Natural killer cell (primary cell): ENCODE measurements at places on chromosomes 16 and 17. TPM values are rescaled to one million over a fixed set of nuclear protein-coding genes. Genes with fewer than 3 reads are reported as not detected.

GRCh38 chr16:76676356-76676755 lies 399.2 kb downstream of the CNTNAP4 start:
- H3K4me1 ChIP-seq: no peaks in the 10 kb centered on the region
- no peaks in the 10 kb centered on the region for H3K36me3 ChIP-seq
- DNase-seq: no peak
- H3K4me3 ChIP-seq: no peak overlapping the region

DNA sequence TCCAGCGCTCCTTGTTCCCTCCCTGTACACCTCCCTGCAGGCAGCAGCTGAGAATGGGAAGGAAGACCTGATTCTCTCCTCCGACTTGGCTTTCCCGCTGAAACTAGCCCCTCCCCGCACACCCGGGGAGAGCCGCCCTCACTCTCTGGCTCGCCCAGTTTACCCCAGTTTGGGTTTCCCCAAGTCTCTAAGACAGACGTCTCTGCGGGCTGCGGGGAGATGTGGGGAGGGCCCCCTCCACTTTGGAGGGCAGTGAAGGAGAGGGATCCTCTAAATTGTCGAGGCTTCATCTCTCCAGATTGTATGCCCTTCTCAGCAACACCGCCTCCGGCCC lies 797 bp downstream of the GRB7 start:
- H3K4me3 ChIP-seq: no peak overlapping the region
- peak; percentile 63 for DNase-seq
- peaks cover 22% of the 10 kb centered on the region for H3K4me1 ChIP-seq
- H3K27ac ChIP-seq: no peak overlapping the region

DNA sequence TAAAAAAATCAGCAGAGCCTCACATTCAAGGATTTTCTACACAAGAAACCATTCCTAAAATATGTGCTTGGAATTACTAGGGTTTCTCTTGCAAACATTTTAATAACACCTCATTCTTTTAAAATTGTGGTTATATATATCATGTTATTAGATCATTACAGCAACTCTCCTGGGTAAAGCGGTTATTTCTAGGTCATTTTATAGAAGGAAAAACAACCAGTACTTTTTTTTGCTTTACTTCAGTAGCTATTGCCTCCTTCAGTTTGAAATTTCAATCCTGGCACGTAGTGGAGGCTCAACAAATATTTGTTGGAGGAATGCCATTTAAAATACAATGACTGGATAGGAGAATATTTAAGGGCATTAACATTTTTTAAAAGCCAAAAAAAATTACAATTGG lies 220.6 kb downstream of the CDRT15L2 start:
- H3K27ac ChIP-seq: no peak overlapping the region
- H3K4me1 ChIP-seq: peaks cover 16% of the 10 kb centered on the region
- DNase-seq: no peak
- no peaks in the 10 kb centered on the region for H3K27me3 ChIP-seq
- H3K36me3 ChIP-seq: no peaks in the 10 kb centered on the region

DNA sequence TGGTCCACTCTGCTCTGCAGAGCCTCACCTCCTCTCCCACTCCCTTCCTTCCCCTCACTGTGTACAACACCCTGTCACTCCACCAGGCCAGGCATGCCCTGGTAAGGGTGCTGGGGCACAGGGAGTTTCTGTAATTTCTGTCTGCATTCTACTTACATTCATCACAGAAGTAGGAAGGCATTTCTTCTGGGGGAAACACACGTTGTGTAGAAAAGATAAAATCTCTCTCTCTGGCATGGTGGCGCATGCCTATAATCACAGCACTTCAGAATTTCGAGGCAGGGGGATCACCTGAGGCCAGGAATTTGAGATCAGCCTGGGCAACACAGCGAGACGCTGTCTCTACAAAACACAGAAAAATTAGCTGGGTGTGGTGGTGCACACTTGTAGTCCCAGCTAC lies 27.0 kb downstream of the WNT3 start:
- H3K4me3 ChIP-seq: no peak overlapping the region
- H3K27ac ChIP-seq: no peak overlapping the region
- no peaks in the 10 kb centered on the region for H3K4me1 ChIP-seq
- DNase-seq: no peak

GRCh38 chr17:48194097-48194550 lies 86.6 kb downstream of the SNX11 start:
- no peak overlapping the region for H3K4me3 ChIP-seq
- H3K36me3 ChIP-seq: peaks cover 29% of the 10 kb centered on the region
- H3K4me1 ChIP-seq: no peaks in the 10 kb centered on the region
- DNase-seq: no peak
- no peaks in the 10 kb centered on the region for H3K27me3 ChIP-seq

FSCN2 gene
- total RNA-seq: 2.6 TPM

CENPT gene
- 68.6 TPM for total RNA-seq

PHOSPHO1 gene
- not detected for total RNA-seq

QRICH2 gene
- total RNA-seq: 2.9 TPM

GRCh38 chr16:28009586-28010373 lies 53.7 kb downstream of the GSG1L start:
- no peaks in the 10 kb centered on the region for H3K4me1 ChIP-seq
- H3K36me3 ChIP-seq: no peaks in the 10 kb centered on the region
- no peak for DNase-seq
- H3K27me3 ChIP-seq: no peaks in the 10 kb centered on the region
- no peak overlapping the region for H3K27ac ChIP-seq
- H3K4me3 ChIP-seq: no peak overlapping the region

- no peaks in the 10 kb centered on the region for H3K4me1 ChIP-seq
- no peaks in the 10 kb centered on the region for H3K36me3 ChIP-seq
- no peak for DNase-seq
Measured at GRCh38 chr17:12287953-12288352, 267.3 kb downstream of the MAP2K4 start.

GRCh38 chr16:30445408-30446202 lies at the start of gene SEPHS2:
Gene SEPHS2, minus strand, starts transcription at chr16:30445874. Its CDS starts 147 bp downstream, at chr16:30445727.
- peak within 1 kb of the TSS; percentile 91 for H3K27ac ChIP-seq
- peak; percentile 97 for DNase-seq
- peaks cover 4% of the 10 kb centered on the region for H3K36me3 ChIP-seq
- peaks cover 44% of the 10 kb centered on the region for H3K4me1 ChIP-seq
- H3K4me3 ChIP-seq: peak within 1 kb of the TSS; percentile 87

BAIAP3 gene
- 19.9 TPM for total RNA-seq

DNA sequence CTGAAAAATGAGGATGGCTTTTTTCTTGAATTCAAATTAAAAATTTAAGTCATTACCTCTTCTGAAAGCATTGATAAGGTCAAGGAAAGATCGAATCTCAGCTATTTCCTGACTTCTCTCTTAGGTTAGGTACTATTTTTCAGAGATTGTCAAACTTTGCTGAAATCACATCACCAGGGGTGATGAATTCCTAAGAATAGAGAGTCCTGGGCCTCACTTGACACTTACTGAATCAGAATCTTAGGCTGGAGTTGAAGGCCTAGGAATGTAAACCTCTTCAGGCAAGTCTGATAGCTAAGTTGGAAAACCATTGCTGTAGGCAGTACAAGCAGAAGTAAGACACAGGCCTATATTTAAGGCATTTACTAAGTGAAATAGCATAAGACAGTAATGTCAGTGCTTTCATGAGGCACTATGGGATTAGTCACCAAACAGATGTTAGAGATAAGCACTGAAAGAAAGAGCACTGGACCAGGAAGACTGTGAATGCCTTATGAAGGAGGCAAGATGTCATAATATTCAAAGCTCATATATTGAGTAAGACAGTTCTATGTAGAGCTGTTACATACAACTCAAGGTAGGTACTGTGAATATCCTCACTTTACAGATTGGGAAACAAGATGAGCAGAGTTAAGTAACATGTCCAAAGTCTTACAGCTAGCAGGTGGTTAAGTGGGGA lies 21.5 kb downstream of the DCAF7 start:
- peaks cover 3% of the 10 kb centered on the region for H3K36me3 ChIP-seq
- no peak for DNase-seq
- H3K4me1 ChIP-seq: no peaks in the 10 kb centered on the region
- no peak overlapping the region for H3K4me3 ChIP-seq
- H3K27me3 ChIP-seq: no peaks in the 10 kb centered on the region
- no peak overlapping the region for H3K27ac ChIP-seq

- no peak overlapping the region for H3K4me3 ChIP-seq
- no peak overlapping the region for H3K27ac ChIP-seq
- H3K27me3 ChIP-seq: no peaks in the 10 kb centered on the region
- peaks cover 16% of the 10 kb centered on the region for H3K4me1 ChIP-seq
- H3K36me3 ChIP-seq: no peaks in the 10 kb centered on the region
Measured at GRCh38 chr17:74566132-74566753, 1.1 kb downstream of the CD300H start.

DNAH3 gene
- total RNA-seq: not detected

- H3K4me3 ChIP-seq: no peak overlapping the region
- no peak for DNase-seq
- no peaks in the 10 kb centered on the region for H3K4me1 ChIP-seq
Measured at GRCh38 chr17:79137015-79137788, 62.6 kb downstream of the ENGASE start.

GRCh38 chr17:6818938-6819337 lies 12.6 kb downstream of the TEKT1 start:
- H3K27me3 ChIP-seq: peaks cover 4% of the 10 kb centered on the region
- no peaks in the 10 kb centered on the region for H3K36me3 ChIP-seq
- H3K4me1 ChIP-seq: no peaks in the 10 kb centered on the region

ZG16 gene
- not detected for total RNA-seq

ADAP2 gene
- 2.6 TPM for total RNA-seq

- no peak overlapping the region for H3K27ac ChIP-seq
- no peaks in the 10 kb centered on the region for H3K36me3 ChIP-seq
- no peaks in the 10 kb centered on the region for H3K27me3 ChIP-seq
- H3K4me3 ChIP-seq: no peak overlapping the region
- H3K4me1 ChIP-seq: peaks cover 65% of the 10 kb centered on the region
- DNase-seq: no peak
Measured at GRCh38 chr17:63949576-63950250, 17.6 kb upstream of the CD79B start.

DNA sequence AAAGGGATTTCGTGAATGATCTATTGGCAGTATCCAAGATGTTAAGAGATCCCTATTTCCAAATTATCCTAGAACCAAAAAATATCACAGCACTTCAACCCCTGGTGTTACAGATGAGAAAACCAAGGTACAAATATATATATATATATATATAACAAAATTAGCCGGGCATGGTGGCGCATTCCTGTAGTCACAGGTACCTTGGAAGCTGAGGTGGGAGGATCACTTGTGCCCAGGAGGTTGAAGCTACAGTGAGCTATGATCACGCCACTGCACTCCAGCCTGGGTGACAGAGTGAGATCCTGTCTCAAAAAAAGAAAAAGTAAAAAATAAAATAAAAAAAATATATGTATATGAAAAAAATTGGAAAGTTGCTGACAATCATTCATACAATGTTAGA lies 637 bp upstream of the CLN3 start:
- H3K27me3 ChIP-seq: no peaks in the 10 kb centered on the region
- peaks cover 85% of the 10 kb centered on the region for H3K4me1 ChIP-seq
- peaks cover 21% of the 10 kb centered on the region for H3K36me3 ChIP-seq
- DNase-seq: no peak
- peak overlapping the region; percentile 83 for H3K4me3 ChIP-seq

CDH11 gene
- not detected for total RNA-seq

- no peaks in the 10 kb centered on the region for H3K27me3 ChIP-seq
- no peak for DNase-seq
- H3K4me3 ChIP-seq: no peak overlapping the region
- H3K4me1 ChIP-seq: peaks cover 1% of the 10 kb centered on the region
- H3K27ac ChIP-seq: no peak overlapping the region
Measured at GRCh38 chr17:8369944-8370343, 6.6 kb downstream of the KRABD2 start.

DNA sequence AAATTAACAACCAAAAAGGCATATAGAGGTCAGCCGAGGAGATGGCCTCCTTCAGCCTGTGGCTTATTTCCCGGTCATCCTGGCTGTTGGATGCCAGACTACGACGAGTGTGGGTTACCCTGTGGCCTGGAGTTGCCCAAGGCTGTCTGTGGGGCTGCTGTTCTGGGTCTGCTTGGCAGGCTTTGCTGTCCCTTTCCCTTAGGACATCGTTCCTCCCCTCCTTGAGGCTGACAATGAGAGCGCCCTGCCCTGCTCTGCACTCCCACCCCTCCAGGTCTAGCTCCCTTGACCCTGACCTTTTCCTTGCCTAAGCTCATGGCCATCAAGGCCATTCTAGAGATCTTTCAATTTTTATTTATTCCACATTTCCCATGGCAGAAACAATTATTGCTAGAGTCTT lies 1.9 kb upstream of the CBFB start:
- H3K27me3 ChIP-seq: no peaks in the 10 kb centered on the region
- no peak for DNase-seq
- no peak overlapping the region for H3K4me3 ChIP-seq
- H3K27ac ChIP-seq: no peak overlapping the region

HS3ST4 gene
- not detected for total RNA-seq

- H3K27ac ChIP-seq: no peak overlapping the region
- peak; percentile 10 for DNase-seq
- no peaks in the 10 kb centered on the region for H3K4me1 ChIP-seq
- H3K4me3 ChIP-seq: no peak overlapping the region
- H3K36me3 ChIP-seq: no peaks in the 10 kb centered on the region
Measured at GRCh38 chr17:77734371-77735080, 224.0 kb upstream of the TNRC6C start.

DNA sequence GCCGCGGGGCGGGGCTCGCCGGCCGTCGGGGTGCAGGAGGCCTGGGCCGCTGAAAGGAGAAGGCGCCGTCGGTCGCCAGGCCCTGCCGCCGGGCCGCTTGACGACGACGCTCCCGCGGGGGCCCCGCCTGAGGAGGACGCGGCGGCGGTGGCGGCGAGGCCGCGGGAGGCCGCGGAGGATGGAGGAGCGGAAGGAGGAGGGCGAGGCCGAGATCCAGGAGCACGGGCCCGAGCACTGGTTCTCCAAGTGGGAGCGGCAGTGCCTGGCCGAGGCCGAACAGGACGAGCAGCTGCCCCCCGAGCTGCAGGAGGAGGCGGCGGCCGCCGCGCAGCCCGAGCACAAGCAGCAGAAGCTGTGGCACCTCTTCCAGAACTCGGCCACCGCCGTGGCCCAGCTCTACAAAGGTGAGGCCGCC lies 430 bp downstream of the HAPSTR1 start:
- H3K27me3 ChIP-seq: no peaks in the 10 kb centered on the region
- peaks cover 21% of the 10 kb centered on the region for H3K36me3 ChIP-seq
- H3K27ac ChIP-seq: peak overlapping the region; percentile 92
- peak overlapping the region; percentile 89 for H3K4me3 ChIP-seq
- H3K4me1 ChIP-seq: peaks cover 25% of the 10 kb centered on the region
- peak; percentile 53 for DNase-seq

DNA sequence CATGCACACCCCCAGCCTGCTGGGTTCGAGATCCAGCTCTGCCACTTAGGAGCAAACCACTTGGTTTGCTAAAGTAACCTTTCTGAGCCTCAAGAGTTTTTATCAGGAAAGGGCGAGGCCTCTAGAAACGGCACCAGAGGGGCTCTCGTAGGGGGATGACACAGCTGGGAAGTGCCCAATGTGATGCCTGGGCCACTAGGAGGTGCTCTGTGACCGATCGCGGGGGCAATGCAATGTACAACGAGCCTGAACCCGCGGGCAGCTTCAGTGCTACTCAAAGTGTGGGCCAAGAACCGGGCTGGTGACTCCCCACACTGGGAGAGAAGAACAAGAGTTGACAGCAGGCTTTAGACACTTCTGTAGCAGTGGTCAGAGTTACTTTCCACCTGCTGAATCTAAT lies 9.4 kb downstream of the C16orf89 start:
- H3K4me1 ChIP-seq: no peaks in the 10 kb centered on the region
- H3K27ac ChIP-seq: no peak overlapping the region
- no peak overlapping the region for H3K4me3 ChIP-seq
- peak; percentile 60 for DNase-seq
- H3K27me3 ChIP-seq: no peaks in the 10 kb centered on the region
- H3K36me3 ChIP-seq: no peaks in the 10 kb centered on the region
